ENCODE measurements at places on chromosomes 11 and 22.

DNA sequence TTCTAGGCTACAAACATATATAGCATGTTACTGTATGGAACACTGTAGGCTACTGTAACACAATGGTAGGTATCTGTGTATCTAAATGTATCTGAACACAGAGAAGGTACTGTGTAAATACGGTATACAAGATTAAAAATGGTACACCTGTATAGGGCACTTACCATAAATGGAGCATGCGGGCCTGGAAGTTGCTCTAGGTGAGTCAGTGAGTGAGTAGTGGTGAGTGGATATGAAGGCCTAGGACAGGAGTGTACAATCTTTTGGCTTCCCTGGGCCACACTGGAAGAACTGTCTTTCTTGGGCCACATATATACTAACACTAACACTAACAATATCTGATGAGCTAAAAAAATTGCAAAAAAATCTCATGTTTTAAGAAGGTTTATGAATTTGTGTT, 21.4 kb downstream of the RNF141 start:
- DNase-seq, result no peak

DNA sequence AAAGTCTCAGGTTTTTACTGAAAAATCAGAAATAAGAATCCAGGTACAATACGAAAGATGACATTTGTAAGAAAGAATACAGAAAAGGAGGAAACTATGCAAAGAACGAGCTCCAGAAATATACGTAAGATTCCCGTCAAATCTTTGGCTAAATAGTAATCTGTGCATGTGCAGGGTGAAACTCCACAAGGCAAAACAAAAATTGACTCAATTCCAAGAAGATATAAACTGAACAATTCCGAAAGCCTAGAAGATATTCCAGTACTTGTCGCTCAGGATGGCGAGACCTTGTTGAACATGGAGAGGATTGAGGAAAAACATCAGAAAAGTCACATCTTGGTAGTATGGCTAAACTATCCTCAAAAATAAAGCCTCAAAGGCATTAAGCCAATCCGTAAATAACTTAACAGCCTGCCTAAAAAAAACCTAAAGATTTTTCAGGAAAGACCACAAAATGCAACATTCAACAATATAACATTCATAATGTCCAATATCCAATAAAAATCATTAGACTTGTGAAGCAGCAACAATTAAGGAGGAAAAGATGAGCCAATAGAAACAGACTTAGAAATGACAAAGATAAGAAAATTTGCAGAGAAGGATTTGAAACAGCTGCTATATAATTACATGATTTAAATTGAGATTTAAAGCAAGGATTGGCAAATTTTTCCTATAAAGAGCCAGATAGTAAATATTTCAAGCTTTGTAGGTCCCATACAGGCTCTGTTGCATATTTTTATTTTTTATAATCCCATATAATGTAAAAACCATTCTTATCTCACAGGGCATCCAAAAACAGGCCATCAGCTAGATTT, 166.4 kb upstream of the UBASH3B start:
- no peak for DNase-seq

- no peak for DNase-seq
Measured at GRCh38 chr11:64139049-64139448, 26.9 kb downstream of the MACROD1 start.

- no peak for DNase-seq
Measured at GRCh38 chr11:108148556-108148955, 27.2 kb downstream of the ACAT1 start.

- no peak for DNase-seq
Measured at GRCh38 chr11:116533186-116533825, 239.5 kb downstream of the BUD13 start.

- peak; percentile 19 for DNase-seq
Measured at GRCh38 chr11:17979770-17980371, 33.0 kb downstream of the SERGEF start.

DNA sequence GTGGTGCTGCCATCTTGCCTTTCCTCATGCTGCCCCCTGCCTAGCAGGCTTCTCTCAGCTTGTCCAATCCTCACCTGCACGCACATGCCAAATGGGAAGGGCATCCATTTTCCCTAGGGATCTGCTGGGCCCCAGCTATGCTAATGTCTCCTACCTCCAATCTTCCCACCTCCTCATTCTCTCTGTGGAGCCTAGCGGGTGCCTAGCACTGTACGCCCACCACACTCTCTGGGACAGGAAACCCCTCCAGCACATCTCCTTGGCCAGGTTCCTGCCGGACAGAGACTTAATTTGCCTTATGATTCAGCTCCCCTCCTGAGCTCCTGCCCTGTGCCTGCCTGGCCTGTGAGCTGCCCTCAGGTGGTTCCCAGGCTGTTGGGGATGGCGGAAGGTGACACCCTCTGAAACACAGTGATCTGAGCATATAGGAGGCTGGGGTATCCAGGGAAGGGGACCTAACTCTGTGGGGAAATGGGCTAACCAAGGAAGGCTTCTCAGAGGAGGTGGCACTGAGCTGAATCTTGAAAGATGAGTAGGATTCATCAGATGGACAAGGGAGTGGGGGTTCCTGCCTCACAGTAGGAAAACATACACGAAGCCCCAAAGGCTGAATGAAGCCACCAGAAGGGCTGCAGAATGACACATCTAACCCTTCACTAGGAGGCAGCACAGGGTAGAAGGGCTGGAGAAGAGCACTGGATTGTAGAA, 79.2 kb upstream of the WNT11 start:
- DNase-seq, result no peak

GRCh38 chr11:34030382-34030781, 21.1 kb upstream of the CAPRIN1 start:
- DNase-seq, result no peak

DNA sequence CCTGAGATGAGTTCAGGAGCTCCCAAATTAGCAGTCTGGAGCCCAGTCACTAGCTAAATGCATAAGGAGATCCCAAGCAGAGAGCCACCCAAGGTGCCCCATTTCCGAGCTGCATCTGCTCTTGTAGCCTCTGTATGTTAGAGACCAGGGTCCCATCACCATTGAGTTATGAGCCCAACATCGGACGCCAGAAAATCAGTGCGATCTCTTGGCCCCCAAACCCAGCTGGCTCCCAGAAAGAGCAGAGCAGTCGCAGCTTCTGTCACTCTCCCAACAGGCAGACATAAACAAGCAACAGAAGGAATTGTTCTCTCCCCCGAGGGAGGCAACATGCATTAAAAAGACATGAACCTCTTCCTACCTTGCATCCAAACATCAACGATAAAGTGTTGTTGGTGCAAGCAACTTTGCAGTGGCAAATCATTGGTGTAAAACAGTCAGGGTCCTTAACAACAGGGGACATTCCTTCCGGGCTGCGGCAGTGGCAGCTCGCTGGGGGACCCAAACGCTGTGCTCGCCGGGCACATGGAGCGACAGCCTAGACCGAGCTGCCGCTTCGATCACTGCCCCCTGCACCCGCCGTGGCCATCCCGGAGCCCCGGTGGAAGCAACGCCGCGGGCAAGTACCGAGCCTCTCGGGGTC, 907.1 kb downstream of the DLG2 start:
- DNase-seq, result no peak

Data from A549 (cell line).